HepG2 (cell line): ENCODE measurements at places on chromosomes 12 and 14.

DNA sequence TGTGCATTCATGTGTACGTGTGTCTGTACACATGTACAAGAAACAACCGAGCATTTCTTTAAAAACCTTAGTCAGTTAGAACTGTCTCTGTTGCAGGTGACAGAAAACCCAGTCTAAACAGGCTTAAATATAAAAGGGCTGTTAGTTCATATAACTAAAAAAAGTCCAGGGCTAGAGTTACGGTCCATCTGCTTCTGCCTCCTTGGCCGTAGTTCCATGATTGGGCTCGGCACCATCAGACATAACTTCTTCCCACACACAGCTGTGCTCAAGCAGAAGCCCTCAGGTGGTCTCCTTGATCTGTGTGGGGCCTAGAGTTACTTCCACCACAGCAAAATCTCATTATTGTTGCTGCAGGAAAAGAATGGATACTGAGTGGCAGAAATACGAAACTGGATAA, 34.6 kb downstream of the CKB start:
- no peak for DNase-seq

DNA sequence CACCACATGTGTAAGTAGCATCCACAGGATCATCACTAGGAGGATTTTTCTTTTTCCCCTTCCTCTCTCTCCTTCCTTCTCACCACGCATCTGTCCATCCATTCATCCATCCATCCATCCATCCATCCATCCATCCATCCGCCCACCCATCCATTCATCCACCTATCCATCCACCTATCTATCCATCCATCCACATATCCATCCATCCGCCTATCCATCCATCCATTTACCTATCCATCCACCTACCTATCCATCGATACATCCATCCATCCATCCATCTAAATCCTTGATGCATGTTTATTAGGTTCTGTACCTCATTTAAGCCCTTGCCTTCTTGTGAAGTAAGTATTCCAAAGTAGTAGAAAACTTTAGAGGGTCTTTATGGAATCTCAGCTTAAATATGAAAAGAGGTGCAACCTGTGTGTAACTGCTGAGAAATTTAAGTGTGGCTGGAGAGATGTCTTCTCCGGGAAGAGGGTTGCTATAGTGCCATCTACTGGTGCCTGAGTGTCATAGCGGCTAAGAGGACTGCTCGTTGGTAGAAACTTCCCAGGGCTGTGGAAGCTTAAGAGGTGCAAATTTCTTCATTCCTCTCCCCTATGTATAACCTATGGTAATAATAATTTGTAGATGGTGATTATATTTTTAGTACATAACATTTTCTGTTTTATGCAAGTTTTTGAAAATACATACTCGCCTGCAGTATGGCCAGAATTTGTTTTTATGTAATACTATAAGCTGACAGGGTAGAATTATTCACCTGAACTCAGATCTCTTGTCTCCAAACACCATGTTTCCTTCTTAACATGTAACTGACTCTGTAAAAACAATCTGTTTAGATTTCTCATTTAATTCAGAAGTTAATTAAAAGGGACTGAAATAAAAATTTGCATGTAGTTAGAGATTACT, 46.0 kb downstream of the MYO1H start:
- DNase-seq = peak; percentile 35

DNA sequence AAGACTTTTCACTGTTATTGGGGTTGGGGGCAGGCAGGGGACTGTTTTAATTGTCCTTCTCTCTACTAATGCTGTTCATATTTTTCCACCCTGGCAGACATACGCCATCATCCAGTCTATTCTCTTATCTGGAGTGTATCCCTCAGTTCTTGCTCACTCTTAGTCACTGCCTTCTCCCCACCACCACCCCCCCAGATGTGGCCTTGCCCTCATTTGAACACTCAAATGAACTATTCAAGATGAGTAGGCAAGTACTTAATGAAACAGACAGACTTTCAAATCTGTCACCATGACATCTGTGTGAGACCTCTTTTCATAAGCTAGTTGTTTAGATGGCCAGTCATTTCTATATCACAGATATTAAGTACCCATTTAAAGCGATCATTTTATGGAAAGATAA, 10.1 kb downstream of the NUDT4 start:
- DNase-seq = no peak

DNA sequence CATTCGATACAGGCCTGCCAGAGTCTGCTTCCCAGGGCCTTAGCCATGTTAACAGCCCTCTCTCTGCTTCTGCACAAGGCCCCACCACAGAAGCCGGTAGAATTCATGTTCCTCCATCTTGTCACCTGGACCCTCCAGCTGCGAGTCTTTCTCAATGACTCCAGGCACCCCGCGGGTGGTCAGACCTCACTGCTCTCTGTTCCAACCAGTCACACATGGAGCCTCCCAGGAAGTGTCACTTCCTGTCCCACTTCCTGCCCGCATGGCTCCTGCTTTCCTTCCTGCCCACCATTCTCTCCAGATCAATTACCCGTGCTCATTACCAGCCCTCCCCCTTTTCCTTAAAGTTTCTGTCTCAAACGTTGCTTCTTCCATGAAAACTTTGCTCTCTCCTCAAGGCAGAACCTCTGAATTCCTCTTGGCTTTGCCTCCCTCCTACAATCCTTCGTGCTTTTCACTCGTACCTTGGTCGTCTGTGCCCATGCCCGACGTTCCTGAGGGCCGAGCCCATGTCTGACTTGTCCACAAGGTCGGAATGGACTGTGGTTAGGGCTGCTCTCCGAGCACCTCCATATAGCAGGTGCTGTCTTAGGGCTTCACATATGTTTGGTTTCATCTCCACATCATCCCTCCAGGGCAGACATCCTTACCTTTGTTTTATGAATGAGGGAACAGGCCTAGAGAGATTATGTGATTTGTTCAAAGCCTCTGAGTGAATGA, 172.1 kb downstream of the TSPAN9 start:
- no peak for DNase-seq

GRCh38 chr12:113757221-113758002, 208.7 kb downstream of the RBM19 start:
- no peak for DNase-seq

DNA sequence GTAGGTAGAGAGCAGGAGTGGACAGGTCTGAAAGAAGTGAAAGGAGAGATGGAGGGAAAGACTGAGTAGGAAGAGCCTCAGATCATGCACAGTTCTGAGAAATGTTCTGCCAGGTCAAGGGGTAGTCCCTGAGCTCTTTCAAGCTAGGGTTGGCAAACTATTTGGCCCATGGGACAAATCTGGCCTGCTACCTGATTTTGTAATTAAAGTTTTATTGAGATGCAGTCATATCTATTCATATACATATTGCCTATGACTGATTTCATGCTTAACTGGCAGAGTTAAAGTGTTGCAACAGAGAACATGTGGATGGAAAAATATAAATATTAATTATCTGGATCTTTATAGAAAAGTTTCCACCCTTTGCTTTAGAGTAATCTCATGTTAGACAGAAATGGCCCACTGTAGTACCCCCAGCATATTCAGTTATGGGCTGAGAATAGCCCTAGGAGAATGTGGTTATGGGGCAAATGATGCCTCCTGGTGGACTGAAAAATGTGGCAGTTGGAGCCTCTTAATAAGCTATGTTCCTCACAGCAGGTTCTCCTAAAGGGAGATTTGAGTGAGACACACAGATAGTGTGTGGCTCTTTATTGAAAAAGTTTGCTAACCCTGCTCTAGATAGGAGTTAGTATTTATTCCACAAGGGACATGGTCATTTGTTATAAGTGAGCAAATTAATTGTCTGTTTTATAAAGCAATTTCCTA, 476.9 kb downstream of the LRIG3 start:
- DNase-seq = peak; percentile 28

GRCh38 chr12:86772696-86773095, 516.5 kb upstream of the MGAT4C start:
- DNase-seq = no peak

DNA sequence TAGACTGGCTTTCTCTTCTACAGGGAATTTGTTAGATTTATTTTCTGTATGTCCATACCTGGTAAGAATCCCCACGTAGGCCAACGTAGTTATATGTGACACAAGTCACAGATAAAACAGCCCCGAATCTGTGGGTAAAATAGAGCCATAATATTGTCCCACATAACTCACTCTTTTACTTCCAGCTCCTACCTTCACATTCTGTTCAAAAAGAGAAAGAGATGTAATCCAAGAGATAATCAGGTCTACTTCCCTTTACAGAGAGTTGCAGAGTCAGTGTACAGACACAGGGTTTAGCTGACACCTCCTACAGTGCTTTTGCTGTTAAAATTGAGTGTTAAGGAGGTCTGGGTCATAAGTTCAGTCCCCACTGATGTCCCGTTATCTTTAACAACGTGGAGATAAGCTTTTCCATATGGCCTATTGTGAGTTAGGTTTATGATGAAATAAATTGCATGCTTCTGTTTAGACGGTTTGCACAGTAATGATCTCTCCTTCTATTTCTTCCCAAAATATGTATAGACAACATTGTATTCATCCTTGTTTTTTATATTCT, 446.5 kb downstream of the ADAMTS20 start:
- DNase-seq = no peak

DNA sequence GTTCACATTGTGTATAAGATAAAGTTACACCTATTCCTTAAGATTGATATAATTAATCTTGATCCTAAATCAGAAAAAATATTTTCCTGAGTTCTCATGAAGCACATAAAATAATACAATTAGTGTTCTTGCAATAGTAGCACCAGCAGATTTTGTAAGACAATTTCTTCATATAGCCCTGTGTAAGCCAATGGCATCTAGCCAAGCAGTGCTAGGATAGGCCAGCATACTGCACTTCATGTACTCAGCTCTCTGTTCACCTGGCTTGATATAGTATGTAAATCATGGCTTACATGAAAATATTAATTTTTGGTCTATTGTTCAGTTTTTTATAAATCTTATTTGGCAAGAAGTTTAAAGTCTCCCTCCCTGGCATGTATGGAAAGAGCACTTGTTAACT, 1.9 kb downstream of the KLRF2 start:
- DNase-seq = no peak

DNA sequence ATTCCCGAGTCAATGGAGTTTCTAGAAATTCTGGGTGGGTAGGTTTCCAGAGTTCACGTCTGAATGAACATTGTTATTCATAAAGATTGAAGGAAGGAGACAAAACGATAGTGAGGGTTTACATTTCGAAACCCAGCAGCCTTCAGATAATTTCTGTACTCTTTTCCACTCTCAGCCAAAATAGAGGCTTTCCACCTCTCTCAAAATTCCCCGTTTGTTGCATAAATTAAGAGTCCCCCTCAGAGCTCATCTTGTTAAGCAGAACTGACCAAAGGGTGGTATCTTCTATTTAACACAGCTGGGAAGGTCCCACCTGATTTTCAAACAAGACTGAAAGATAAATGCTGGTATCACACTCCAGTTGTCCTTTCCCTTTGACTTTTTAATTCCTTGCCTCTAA, 21.5 kb upstream of the YARS2 start:
- no peak for DNase-seq

GRCh38 chr12:28974166-28974565, 174.9 kb upstream of the FAR2 start:
- no peak for DNase-seq

- no peak for DNase-seq
These were observed 51.8 kb upstream of the PRICKLE1 start for GRCh38 chr12:42641221-42641885.

- DNase-seq = no peak
These were observed 176.7 kb downstream of the DACT1 start for GRCh38 chr14:58814466-58814865.

- no peak for DNase-seq
These were observed 76.7 kb downstream of the TTC7B start for GRCh38 chr14:90739318-90740068.

- no peak for DNase-seq
These were observed 24.9 kb downstream of the FBRSL1 start for GRCh38 chr12:132514838-132515237.

DNA sequence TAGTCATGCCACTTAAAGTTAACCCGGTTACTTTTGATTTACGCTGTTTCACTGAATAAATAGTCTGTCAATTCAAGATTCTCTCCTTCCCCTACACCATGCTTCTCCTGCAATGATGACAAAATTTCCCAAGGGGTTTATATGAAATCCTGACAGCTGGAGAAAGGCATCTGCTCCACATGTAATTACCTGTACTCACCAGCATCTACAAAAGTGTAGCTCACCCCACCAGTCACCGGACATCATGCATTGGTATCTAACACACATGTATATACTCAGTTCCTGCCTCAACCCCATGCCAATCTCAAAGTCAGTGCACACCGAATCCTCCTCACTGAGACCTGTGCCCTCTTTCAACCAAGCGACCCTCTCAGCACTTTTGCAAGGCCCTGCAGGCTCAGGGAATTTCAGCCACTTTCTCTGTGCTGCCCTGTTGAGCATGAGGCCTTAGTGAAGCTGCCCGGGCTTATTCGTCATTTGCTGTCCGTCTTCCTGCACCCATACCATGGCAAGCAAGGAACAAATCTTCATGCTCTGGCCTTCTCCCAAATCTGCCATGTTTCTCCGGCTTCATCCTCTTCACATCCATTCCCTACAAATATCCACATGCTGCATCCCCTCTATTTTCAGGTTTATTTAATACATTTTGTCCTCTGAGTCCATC, 131.6 kb downstream of the SEC23A start:
- DNase-seq = no peak

DNA sequence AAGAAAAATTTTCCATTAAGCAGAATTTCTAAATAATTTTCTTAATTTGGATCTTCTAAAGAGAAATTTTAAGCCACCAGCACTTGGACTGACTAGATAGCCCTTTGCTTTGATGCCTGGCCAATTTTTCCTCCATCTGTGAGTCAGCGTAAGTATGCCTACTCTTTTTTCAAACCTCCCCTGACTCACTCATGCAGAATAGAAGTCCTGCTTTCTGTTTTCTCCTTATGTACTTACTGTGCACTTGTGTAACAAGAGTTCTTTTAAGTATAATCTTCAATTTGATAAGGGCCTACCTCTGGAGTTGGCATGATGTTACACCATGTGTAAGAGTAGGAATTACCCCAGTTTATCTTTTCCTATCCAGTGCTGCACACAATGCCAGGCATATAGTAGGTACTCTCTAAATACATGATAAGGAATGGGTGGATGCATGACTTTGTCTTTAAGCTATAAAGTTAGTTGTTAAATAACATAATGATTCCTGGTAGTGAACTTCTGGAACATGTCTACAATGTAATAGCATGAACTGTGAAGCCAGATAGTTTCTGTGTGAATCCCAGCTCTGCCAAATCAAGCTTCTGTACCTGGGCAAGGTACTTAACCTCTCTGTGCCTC, 329.6 kb downstream of the TMTC2 start:
- peak; percentile 5 for DNase-seq

DNA sequence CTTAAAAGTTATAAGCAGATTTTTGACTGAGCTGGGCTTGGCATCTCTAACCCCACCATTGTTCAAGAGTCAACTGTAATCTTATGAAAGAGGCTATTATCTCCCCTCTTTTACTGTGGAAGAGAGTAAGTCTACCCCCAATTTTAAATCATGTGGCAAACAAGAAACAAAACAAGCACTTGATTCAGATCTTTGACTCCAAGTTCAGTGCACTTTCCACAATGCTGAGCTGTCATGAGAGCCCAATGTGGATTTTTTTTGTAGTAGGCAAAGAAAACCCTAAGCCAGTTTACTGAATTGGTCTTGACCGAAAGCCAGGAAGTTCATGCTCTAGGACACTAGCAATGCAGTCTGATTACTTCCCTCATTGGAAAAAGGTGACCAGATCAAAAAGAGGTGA, 306.2 kb downstream of the GALC start:
- DNase-seq = no peak

GRCh38 chr12:106137530-106138356, 1.0 kb downstream of the NUAK1 start:
- DNase-seq = no peak

- DNase-seq = peak; percentile 11
These were observed 223.3 kb downstream of the CHST11 start for GRCh38 chr12:104680070-104680469.

GRCh38 chr12:52119398-52120254, 40.1 kb downstream of the SMIM41 start:
- DNase-seq = peak; percentile 70

- no peak for DNase-seq
These were observed 116.1 kb upstream of the SLC35F4 start for GRCh38 chr14:57981817-57982560.
